ENCODE measurements at places on chromosomes 16 and 17.

GRCh38 chr16:72956124-72957064 is 91.5 kb downstream of the ZFHX3 start:
- DNase-seq: no peak

DNA sequence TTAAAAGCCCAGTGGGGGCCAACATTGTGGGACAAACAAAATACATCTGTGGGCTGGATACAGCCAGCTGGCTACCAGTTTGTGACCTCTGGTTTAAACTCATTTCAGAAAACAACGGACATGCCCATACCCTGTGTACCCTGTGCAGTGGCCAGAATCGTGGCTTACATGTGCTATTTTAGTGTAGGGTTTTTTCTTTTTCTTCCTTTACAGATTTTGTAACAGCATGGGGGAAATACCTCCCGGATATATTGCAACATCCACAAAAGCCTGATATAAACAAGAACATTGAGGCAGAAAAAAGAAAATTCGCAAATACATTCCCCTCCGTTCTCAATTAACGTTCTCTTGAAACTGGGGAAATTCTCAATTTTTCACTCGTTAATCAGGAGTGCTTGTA is 7.3 kb downstream of the HS3ST4 start:
- no peak for DNase-seq

- DNase-seq: no peak
Observed at GRCh38 chr17:74368341-74369081, 1.2 kb downstream of the GPR142 start.

DNA sequence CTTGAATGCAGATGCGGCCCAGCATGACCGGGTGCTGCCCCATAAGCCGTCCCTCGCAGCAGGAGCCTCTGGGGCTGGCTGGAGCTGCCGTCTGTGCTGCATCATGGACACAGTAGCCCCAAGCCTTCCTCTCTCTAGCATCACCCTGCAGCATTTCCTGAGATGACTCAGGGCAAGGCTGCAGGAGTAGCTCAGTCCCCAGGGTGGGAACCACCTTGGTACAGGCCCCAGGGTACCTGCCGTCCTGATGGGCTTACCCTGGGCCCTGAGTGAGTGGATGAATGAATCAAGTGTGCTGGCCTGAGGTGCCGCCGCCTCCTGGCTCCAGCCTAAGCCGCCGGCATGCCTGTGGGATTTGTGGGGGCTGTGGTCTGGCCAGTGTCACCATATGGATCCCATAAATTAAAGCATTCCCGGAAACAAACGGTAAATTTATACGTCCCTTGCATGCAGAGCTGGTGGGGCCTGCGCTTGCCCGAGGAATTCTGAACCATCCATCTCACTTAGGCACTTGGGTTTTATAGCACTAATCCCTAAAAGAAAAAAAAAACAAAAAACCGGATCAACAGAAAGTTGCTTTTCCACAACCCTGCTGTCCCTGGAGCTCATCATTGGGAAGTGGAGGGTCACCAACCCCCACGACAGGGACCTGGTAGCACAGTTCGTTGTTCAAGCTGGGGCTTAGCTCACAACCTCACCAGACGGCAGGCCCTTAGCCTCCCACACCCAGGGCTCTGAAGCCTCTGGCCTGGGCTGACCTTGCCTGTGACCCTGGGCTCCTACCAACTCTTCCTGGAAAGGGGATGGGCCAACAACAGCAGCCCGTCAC is 242.6 kb upstream of the CIBAR2 start:
- DNase-seq: peak; percentile 70

GRCh38 chr16:63995025-63995424 is 1126.8 kb downstream of the CDH11 start:
- DNase-seq: no peak

GRCh38 chr16:72805486-72805885 is 242.4 kb downstream of the ZFHX3 start:
- DNase-seq: no peak

GRCh38 chr16:8530752-8531384 is 59.4 kb downstream of the TMEM114 start:
- no peak for DNase-seq

DNA sequence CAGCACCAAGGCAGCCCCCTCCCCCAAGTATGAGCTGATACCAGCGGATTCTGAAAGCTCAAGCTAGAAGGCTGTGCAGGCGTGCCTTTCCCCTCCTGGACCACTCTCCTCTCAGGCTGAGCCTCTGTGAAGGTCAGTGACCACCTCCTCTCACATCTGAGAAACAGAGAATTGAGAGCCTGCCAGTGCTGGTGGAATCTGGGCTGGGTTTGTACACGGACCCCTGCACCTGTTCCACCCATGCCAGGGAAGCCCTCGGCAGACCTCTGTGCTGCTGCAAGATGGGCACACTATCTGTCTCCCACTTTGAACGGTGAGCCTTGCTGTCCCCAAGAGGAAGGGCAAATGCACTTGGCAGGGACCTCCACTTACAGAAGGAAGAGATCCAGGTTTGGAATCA is 54.7 kb upstream of the SDK2 start:
- DNase-seq: no peak

DNA sequence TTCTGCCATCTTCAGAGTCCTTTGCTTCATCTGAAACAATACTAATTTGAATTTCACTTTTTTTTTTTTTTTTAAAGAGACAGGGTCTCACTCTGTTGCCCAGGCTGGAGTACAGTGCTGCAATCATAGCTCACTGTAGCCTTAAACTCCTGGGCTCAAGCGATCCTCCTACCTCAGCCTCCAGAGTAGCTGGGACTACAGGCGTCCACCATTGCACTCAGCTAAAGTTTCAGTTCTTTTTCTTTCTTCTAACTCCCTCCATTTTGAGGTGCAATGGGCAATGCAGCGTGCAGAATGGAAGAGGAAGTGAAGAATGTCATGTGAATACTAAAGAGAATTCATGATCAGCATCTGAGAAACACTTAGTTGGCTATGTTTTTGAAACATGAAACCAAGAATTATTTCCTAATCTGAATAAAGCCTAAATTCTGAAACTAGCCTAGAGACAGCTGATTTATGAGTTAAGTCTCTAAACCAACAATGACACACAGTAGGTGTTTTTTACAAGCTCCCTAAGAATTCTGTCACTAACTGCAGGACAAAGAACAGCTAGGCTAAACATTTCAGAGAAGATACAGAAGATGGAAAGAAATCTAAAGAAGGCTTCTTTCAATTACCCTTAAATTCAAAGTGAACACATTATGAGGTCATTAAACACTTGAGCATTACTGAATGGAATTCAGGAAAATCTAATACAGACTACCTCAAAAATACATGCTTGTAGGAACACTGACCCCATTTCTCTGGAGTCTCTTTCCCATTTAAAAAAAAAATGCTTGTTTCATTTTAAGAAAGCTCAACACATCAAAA is 21.0 kb downstream of the SNN start:
- DNase-seq: no peak

DNA sequence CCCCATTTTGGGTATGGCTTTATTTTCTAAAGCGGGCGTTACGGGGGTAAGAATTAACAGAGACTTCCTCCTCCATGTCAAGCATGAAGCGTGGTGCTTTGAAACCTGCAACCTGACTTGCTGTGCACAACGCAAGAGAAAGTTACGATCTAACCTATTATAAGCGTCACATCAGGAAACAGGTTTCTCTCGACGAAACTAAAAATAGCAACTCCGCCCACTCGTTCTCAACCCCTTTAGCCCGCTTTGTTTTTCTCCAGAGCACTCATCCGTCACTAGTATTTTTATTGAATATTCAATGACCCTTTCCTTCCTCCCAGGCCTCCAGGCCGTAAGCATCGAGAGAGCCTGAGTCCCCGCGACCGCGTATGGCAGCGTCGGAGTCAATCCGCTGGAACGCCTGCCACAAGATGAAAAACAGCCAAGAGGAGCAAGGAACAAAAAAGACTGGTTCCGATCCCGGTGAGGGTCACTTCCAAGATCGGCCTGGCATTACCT is 555 bp downstream of the NUP88 start:
- peak; percentile 47 for DNase-seq

- no peak for DNase-seq
Observed at GRCh38 chr16:27223226-27223610, 19.9 kb downstream of the KDM8 start.

DNA sequence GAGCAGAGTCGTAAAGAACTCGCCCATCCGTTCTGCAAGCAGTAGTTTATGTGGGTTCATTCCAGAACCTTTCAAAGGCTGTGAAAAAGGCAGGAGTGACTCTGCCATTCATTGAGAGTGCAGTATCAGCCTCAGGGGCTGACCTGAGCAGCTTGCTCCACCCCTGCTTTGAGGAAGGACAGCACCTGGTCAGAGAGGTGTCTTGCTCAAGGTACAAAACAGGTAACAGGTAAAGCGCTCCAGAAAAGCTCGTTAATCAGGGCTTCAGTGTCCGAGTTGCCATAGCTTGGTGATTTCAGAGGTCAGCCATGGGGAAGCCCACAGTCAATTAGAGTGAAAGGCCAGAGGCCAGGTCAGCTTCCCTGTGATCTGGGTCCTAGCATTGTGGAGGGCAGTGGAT is 251.1 kb downstream of the ABCC12 start:
- DNase-seq: no peak

GRCh38 chr17:66813296-66813695 is 21.6 kb upstream of the CACNG5 start:
- no peak for DNase-seq

DNA sequence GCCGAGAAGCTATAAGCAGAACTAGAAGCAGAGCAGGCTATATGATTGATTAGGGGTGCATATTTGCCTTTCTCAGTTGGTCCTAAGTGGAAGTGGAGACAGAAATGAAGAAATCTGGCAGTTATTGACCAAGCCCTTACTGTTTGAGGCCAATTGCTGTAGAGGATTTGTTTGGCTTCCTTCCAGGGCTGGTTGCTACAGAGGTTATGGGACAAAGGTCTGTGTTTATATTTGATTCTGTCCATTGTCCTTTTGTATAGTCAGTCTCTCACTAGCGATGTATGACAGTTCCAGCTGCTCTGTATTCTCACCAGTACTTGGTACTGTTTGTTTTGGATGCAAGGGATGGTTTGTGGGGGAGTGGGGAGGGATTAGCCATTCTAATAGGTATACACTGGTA is 7.3 kb upstream of the ALOX15 start:
- DNase-seq: no peak

- DNase-seq: no peak
Observed at GRCh38 chr16:86712158-86713009, 134.0 kb downstream of the FOXL1 start.

- no peak for DNase-seq
Observed at GRCh38 chr17:4162775-4163466, 19.9 kb downstream of the CYB5D2 start.

- peak; percentile 29 for DNase-seq
Observed at GRCh38 chr17:9553596-9553995, 22.0 kb downstream of the STX8 start.

GRCh38 chr17:42980766-42981397 is 517 bp downstream of the RUNDC1 start:
- DNase-seq: no peak

DNA sequence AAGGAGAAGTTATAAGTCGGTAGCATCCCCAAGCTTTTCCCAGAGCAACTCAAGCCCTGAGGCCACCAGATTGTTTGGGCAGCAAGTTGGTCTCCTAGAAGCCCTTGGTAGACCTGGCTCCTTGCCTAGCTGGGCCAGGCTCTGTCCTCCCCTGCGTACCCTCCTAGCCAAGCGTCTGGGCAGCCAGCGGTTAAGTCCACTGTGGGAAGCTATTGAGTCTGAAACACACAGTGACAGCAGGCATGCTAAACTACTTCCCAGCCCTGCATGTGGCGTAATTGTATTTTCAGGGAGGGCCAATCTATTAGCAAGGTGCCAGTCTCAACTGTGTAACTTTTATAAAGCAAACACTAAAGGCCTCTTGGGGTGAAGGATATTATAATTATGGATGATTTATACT is 419.1 kb upstream of the RBFOX1 start:
- no peak for DNase-seq

GRCh38 chr16:27430923-27431484 is 29.0 kb downstream of the IL21R start:
- no peak for DNase-seq

GRCh38 chr16:55824473-55825000 is 8.4 kb downstream of the CES1 start:
- no peak for DNase-seq

- DNase-seq: no peak
Observed at GRCh38 chr17:16962804-16963203, 9.1 kb downstream of the TNFRSF13B start.
